Inflammatory macrophage treated with lipopolysaccharide for 4 hours (primary cell): ENCODE measurements at places on chromosomes 4 and X.
A peak's percentile ranks its signal among the peaks of the same experiment; 100 is the strongest.

DNA sequence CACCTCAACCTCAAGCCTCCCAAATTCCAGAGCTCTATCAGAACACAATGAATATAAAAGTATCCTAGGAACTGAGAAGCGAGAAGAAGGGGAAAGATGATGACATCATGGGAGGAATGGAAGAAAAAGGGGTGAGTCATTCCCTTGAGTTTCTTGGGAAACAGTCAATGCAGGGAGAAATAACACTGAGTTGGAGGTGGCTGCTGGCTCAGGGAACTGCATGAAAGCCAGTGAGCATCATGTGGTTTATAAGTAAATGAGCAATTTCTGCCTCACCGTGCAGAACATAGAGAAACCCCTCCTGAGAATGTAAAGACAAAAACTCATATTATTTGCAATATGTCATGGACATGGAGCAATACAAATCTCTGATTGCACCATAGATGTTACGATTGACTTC is 73.3 kb downstream of the SHOX start:
- DNase-seq: no peak

- DNase-seq: no peak
These were observed 705.1 kb upstream of the GRID2 start for GRCh38 chr4:91598696-91599095.

- DNase-seq: no peak
These were observed 120.9 kb upstream of the GRID2 start for GRCh38 chr4:92182736-92183407.

GRCh38 chrX:115560978-115561604 is at the start of gene PLS3:
TSS of gene PLS3 (plus strand) at chrX:115561174. CDS start at chrX:115610251, 49,077 bp downstream.
- DNase-seq: peak; percentile 7

DNA sequence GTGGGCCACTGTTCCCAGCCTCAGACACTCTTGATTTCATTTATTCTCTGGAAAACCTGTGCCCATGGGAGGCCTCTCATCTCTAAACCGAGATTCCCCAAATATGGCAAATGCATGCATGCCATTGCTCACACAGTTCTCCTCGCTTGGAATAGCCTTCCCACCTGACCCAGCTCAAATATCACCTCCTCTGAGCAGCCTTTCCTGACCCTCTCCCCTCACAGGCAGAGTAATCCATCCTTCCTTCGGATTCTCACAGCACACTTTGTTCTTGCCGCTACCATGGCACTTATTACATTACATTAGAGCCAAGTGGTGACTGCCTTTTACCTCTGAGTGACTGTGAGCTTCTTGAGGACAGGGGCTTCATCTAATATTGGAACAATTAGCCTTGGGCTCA is 209.5 kb downstream of the HS6ST2 start:
- no peak for DNase-seq

GRCh38 chrX:149908727-149909126 is 20.6 kb upstream of the HSFX4 start:
- DNase-seq: no peak

DNA sequence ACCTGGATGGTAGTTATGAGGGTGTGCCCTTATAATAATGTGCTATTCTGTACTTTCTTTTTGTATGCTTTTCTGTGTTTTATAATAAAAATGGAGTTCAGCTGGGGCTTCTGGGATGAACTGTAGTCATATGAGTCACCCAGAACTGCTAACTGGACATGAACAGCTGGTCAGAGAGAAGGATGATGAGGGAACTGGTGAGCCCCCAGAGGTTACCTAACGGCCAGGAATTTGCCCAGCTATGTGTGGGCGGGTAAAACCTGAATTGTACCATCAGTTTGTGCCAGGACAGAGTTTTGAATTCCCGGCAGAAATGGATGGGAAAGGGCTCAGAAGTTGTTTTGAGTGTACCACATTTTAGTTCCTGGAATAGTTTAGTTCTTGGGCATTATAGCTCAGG is 138.0 kb upstream of the USP9X start:
- DNase-seq: no peak

DNA sequence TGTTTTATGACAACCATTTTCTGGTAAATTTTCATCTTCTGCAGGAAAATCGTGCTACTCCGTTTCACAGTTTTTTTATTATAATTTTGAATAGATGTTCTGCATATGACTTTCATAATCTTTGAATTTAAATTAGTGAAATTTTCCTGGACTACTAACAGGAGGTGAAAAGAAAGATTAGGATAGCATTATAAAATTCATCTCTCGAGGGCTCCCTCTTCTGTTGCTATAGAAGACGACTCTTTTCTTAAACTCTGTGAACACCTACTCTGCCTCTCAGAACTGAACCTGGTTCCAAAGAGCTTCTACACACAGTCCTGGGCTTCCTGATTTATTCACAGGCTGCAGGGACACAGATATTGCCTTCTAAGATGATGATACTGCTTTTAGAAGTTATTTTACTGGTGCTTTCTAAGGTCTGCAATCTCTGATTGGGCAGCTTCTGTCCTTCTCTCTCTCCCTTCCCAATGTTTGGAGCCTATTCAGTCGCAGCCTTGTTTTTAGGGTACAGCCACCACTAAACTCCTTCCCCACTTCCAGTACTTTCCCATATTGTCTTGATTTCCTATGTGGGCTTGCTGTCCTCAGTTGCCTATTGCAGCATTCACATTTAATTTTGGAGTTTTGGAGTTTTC is 10.1 kb upstream of the SAP30 start:
- no peak for DNase-seq
